ENCODE measurements at places on chromosomes 6 and 20.

DNA sequence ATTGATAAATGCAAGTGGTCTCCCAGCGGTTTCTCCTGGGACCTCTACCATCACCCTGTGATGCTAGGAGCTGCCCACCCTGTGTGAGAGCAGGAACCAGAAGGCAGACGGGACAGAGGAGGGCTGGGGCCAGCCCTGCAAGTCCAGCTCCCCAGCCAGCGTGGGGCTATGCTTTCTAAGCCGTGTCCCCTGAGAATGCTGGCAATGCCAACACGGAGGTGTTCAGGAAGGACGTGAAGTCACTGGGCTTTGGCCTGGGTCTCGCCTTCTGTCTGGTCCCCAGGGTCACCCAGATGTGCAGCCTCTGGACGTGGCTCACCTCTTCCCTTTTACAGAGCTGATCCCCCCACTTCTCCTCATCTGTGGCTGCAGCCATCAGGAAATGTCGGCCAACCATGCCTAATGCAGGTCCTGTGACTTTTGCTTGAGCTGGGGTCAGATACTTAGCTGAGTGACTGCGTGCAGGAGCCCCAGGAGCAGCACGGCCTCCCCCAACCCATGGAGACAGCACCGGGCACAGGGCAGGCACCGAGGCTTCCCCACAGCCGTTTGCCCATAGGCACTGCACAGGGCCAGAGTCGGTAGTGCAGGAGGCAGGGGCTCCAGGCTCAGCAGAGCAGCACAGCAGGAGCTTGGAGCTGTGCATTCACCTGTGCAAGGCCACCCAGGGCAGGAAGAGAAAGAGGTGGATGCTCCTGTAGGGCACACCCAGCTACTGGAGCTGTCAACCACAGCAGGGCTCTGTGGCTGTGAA lies 66.2 kb downstream of the GNAS-AS1 start:
- no peak for DNase-seq

- DNase-seq: peak; percentile 23
Measured at GRCh38 chr6:159969204-159969912, 476 bp downstream of the IGF2R start.

DNA sequence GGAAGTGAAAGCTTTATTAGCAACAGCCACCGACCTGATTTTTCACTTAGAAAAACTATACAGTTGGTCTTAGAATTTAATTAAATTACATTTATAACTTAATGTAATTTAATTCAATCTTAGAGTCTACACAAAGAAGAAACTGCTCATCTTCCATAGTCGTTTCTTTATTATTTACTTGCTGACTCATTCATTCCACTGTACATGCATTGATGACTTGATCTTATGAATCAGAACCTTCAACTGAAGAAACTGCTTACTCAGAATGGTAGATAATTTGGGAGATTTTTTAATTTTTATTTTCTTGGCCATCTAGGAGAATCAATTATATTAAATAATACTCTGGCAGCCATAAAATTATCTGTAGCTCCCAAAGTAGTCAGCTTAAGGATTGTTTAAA lies 1021.6 kb upstream of the FLRT3 start:
- no peak for DNase-seq

DNA sequence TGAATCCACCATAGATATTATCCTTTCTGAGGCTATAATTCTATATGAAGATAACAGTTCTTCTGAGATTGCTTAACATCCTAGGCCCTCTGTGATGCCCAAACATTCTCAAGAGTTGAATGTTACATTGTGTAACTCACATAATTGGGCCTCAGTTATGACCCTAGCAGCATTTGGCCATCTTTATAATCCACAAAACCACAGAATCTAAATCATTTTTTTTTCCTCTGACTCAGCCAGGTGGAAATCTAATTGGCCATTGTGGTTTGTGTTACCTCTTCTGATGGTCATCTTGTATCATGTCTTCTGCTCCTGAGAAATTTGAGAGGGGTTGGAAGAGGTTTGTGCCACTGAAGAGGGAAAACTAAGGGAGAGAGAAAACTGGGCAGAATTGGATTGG lies 99.5 kb downstream of the LINC00237 start:
- DNase-seq: no peak

DNA sequence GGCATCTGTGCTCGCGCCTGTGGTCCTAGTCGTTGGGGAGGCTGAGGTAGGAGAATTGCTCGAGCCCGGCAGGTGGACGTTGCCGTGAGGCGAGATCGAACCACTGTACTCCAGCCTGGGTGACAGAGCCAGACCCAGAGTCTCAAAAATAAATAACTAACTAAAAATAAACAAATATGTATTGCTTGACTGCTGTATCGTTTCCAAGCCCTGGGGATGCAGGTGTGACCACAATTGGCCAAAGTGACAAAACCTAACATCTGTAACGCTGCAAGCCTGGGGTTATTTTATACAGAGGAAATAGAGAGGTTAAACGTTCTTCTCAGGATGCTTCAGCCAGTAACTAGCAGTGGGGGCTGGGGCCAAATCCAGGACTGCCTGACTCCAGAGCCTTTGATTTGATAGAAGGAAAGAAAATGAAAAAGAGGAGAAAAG lies 1.9 kb upstream of the SRSF3 start:
- DNase-seq: no peak

GRCh38 chr6:165830761-165831160 lies 167.7 kb upstream of the PDE10A start:
- no peak for DNase-seq

- peak; percentile 50 for DNase-seq
Measured at GRCh38 chr6:37182736-37183590, 13.0 kb downstream of the PIM1 start.

DNA sequence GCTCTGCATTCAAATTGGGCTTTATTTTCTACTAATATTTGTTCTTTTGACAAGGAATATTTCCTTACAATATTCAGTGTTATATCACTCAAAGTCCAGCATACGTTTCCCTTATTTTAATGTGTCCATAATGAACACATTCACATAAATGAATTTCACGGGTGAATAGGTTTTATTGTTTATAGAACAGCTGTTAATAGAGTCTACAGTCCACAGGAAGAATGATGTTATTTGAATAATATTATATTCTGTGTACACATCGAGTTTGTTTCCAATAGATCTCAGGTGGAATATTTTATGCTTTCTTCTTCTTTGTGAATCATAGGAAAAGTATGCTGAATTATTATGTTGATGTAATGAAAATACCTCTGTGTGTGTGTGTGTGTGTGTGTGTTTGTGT lies 582.4 kb downstream of the CDH26 start:
- no peak for DNase-seq

- DNase-seq: no peak
Measured at GRCh38 chr6:130575557-130575956, 209.7 kb downstream of the TMEM200A start.

- DNase-seq: no peak
Measured at GRCh38 chr20:39019805-39020325, 57.7 kb downstream of the DHX35 start.

GRCh38 chr6:106197441-106197840 lies 111.3 kb downstream of the PRDM1 start:
- DNase-seq: no peak

GRCh38 chr6:156820089-156820798 lies 43.1 kb downstream of the ARID1B start:
- no peak for DNase-seq

DNA sequence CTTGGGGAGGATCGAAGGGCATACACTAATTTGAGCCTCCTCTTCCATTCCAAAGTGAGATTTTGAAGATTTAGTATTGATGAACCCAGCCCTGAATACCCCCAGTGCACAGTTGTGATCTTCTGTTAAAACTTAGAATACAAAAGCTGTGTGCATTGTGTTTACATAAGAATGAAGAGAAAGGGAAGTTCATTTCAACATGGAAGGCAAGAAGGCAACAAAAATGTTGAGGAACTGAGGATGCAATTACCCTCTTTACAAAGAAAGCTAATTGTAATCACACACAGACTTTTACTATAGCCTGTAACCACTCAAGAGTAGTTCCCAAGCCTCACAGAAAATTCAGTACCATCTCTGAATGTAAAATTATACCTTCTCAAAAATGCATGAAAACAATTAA lies 49.3 kb downstream of the GFOD1 start:
- DNase-seq: no peak
